ENCODE measurements at places on chromosomes 4 and X. TPM values are rescaled to one million over a fixed set of nuclear protein-coding genes. Genes with fewer than 3 reads are reported as not detected.

Gene CPLX1
- total RNA-seq, result 1.5 TPM

Gene ABLIM2
- 2.7 TPM for total RNA-seq

Gene IBSP
- not detected for total RNA-seq

DNA sequence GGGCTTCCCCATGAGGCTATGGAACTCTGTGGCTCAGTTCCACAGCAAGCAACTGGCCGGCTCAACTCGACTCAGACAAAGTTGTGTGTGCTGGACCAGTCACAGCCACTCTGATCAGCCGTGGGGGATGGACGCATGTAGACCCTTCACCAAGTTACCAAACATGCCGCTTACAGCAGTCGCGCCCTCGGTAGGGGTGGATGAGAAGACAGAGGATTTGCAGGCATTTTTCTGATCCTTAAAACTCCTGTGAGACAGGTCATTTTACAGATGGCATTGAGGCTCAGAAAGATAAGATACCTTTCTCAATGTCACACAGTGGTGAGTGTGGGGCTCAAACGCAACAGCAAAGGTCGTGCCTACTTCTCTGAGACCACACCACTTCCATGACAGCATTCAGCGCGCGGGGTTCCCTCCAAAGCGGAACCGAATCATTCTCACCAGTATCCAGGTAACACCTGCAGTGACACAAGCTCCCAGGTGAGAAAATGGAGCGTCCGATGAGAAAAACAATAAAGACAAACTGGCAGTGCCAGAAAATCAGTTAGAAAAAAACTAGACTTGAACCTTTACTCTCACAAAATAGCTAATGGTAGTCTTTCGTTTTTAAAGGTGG lies 83.6 kb downstream of the RELL1 start:
- no peak for DNase-seq

DNA sequence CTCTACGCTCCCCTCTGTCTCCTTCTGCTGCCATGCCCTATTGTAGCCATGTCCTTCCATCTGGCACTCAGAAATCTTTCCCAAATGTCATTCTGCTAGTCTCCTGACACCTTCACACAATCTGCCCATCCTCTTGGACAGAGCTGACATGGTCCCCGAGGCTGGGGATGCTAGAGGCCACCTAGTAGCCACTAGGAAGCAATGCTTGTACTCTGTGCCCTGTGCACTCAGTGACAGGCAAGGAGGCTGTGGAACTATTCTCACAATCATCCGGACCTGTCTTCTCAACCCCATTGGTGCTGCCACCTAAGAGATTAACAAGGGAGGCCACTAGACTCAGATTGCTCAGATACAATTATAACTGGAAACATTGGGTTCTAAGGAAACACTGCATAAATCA lies 112.6 kb upstream of the TMEM164 start:
- DNase-seq, result no peak

DNA sequence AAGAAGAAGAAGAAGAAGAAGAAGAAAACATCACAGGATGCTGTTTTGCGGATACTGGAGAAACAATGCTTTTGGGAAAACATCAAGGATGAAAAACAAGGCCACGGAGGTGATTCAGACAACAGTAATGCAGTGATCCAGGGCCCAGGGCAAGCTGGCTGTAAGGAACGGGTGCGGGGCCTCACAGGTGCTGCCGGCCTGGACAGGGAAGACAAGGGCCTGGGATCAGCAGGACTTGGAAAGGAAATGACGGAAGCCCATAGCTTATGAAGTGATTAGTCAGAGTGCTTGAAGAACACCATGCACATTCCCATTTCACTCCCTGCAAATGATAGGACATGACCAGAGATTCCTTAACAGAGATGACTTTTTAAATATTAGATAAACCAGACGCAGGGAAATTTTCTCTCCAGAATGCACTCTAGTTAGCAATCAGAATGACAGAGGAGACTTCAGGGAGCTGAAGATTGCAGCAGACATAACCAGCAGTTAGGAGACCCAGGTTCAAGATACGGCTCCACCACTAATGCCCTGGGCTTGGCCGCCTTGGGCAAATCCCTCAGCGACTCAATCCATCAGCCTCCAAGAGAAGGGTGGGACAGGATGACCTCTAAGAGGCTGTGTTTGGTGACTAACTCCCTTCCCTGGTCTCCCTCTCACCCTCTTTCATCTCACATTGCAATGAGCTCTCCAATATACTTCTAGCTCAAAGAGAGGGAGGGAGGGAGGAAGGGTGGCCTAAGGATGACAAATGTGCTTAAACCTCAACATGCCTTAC lies 54.1 kb downstream of the APBB2 start:
- DNase-seq, result no peak

DNA sequence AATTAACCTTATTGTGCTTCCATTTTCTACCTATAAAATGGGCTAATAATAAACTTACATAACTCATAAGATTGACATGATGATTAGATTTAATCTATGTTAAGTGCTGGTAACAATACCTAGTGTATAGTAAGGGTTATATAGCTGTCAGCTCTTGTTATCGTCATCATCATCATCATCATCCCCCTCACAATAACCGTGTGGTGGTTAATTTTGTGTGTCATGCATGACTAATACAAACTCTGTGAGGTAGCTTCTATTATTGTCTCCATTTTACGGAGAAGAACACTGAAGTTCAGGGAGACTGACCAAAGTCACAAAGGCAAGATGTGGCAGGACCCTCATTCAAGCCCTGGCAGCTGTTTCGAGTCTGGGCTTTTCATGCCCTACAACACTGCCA lies 211.3 kb downstream of the PALLD start:
- no peak for DNase-seq

DNA sequence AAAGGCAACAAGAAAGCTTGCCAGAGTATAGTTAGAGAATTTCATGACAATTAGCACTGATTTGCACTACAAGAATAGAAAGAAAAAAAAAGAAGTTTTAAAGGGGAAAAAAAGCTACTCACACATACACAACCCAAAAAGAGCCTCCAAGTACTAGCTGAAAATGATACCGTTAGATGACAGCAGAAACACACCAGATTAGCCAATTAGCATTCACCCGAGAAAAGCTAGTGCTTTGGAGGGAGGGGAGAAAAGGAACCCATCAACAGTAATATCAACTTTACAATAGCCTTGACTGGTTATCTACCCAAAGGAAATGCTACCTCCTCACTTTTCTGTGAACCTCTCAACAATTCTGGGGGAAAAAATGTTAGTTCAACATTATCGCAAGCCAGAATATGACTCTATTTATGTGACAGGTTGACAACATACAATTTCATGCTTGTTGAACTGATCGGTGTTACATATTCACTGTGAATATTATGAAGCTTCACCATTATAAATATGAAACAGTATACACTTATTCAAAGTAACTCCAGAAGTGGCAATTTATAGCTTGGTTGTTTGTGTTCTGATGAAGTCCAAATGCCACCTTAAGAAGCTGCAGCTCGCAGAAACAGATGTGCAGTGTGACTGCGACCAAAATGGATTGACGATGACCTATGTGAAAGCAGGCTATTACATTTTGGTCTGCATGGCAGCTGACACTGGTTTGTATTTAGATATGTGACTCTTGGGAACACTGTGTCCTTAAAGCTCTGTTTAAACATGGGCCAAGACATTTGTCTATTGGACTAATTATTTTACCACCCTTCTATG lies 15.9 kb downstream of the PPARGC1A start:
- no peak for DNase-seq

GRCh38 chrX:21948897-21949578 lies 8.5 kb downstream of the SMS start:
- no peak for DNase-seq

- DNase-seq, result no peak
These were observed 46.5 kb downstream of the ABLIM2 start for GRCh38 chr4:8112036-8112576.
